ENCODE measurements at places on chromosomes 5 and 9. TPM values are rescaled to one million over a fixed set of nuclear protein-coding genes. Genes with fewer than 3 reads are reported as not detected.

- H3K36me3 ChIP-seq: no peaks in the 10 kb centered on the region
- no peaks in the 10 kb centered on the region for H3K27me3 ChIP-seq
- peak; percentile 16 for DNase-seq
- no peak overlapping the region for H3K4me3 ChIP-seq
Observed at GRCh38 chr5:126414874-126415502, 8.2 kb upstream of the GRAMD2B start.

DNA sequence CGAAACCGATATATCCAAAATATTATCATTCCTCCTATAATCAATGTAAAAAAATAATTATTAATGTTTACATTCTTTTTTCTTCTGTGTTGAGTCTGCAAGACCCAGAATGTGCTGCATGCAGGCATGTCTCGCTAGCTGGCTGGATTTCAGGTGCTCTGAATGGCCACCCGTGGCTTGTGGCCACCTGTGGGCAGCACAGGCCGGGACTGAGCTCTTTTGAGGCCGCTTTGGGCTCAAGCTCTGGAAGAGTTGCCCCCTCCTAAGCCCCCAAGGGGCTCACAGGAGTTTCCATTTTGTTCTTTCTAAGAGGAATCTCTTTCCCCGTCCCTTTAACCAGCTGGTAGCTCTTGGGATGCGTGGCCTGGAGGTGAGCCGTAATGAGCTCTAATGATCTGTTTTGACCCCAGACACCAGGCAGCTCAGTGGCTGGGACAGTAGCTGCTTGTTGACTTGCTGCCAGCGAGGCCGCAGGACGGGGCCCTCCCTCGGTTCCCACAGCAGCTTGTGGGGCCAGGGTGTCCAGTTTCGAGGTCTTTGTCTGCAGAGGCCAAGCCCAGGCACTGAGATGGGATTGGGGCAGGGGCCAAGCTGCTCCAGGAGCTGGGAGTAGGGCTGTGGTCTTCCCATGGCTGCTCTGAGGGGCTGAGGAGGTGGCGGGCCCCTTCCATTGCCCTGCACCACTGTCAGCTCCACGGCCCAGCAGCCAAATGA, 20.8 kb downstream of the ASS1 start:
- H3K4me3 ChIP-seq: no peak overlapping the region
- no peak overlapping the region for H3K27ac ChIP-seq
- no peaks in the 10 kb centered on the region for H3K4me1 ChIP-seq
- no peak for DNase-seq
- no peaks in the 10 kb centered on the region for H3K36me3 ChIP-seq

The PTPRD gene
- 77.6 TPM for total RNA-seq

- DNase-seq: no peak
- no peaks in the 10 kb centered on the region for H3K36me3 ChIP-seq
- H3K27ac ChIP-seq: no peak overlapping the region
Observed at GRCh38 chr5:153957205-153957604, 81.5 kb downstream of the FAM114A2 start.

GRCh38 chr5:77230727-77231470, 20.4 kb downstream of the PDE8B start:
- no peaks in the 10 kb centered on the region for H3K4me1 ChIP-seq
- no peak overlapping the region for H3K4me3 ChIP-seq
- no peaks in the 10 kb centered on the region for H3K36me3 ChIP-seq
- H3K27ac ChIP-seq: no peak overlapping the region
- no peaks in the 10 kb centered on the region for H3K27me3 ChIP-seq
- no peak for DNase-seq

DNA sequence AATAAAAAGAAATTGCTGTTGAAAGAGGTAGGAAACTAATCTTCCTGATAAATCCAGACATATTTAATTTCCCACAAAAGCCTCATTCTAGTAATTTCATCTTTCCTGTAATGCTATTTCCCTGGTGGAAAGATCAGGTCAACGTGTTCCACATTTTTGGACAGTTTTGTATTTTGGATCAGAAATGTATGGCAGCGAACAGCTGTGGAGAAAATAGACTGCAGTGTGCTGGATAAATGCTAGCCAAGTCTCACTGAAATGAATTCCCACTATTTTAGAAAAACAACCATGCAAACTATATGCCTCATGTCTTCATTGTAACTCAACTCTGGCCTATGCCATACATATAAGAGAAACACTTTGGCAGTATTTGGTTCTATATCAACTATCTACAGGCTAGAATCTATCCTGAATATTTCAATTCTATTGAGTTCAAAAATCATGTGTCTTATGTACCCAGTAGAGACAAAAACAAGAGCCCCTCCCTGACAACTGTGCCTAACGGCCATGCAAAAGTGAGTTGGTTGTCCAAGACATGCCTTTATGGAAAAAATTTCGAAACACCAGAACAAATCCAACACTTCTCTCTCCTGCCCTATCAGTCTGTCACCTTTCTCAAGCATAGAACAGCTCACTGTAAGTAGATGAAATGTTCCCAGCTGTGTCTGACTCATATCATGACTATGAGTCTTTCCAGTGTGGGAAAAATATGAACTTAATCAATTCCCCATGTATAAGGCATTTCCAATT, 191.3 kb upstream of the NREP start:
- H3K4me1 ChIP-seq: no peaks in the 10 kb centered on the region
- no peaks in the 10 kb centered on the region for H3K36me3 ChIP-seq
- DNase-seq: no peak
- no peak overlapping the region for H3K27ac ChIP-seq
- H3K4me3 ChIP-seq: no peak overlapping the region

DNA sequence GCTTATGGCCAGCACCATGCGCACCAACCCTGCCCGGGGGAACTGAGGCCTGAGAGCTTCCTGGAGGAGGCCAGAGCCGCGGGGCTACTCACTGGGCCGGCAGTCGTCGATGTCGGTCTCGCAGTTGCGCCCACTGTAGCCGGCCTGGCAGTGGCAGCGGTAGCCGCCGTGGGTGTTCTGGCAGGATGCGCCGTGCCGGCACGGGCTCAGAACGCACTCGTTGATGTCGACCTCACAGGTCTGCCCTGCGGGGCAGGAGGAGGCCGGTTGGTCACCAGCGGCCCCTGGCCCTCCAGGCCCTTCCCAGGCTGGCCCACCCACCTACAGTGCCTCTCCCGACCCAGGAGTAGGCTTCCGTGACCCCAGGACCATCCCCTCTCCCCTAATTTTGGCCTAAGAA, 27.7 kb upstream of the SEC16A start:
- no peak for DNase-seq
- H3K36me3 ChIP-seq: no peaks in the 10 kb centered on the region
- no peaks in the 10 kb centered on the region for H3K27me3 ChIP-seq
- H3K4me3 ChIP-seq: no peak overlapping the region
- H3K4me1 ChIP-seq: no peaks in the 10 kb centered on the region

DNA sequence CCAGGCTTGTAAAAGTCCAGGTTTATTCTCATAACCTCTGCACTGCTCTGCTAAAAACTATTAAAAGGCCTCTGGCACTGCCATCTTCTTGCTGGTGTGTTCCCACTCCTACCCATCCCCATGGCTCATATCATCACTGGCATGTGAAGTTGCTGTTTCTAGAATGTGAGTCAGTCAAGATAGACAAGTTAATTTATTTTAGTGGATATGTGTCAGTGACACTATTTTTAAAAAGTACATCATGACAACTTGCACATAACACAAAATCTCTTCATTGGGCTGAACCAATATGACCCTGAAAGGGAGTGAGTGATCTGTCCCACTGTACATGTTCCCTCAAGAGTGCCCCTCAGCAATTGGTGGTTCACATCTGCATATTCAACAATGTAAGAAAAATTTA, 299.7 kb downstream of the NFIB start:
- H3K27me3 ChIP-seq: no peaks in the 10 kb centered on the region
- no peaks in the 10 kb centered on the region for H3K36me3 ChIP-seq
- no peak overlapping the region for H3K4me3 ChIP-seq
- H3K27ac ChIP-seq: no peak overlapping the region
- no peak for DNase-seq
- H3K4me1 ChIP-seq: no peaks in the 10 kb centered on the region

DNA sequence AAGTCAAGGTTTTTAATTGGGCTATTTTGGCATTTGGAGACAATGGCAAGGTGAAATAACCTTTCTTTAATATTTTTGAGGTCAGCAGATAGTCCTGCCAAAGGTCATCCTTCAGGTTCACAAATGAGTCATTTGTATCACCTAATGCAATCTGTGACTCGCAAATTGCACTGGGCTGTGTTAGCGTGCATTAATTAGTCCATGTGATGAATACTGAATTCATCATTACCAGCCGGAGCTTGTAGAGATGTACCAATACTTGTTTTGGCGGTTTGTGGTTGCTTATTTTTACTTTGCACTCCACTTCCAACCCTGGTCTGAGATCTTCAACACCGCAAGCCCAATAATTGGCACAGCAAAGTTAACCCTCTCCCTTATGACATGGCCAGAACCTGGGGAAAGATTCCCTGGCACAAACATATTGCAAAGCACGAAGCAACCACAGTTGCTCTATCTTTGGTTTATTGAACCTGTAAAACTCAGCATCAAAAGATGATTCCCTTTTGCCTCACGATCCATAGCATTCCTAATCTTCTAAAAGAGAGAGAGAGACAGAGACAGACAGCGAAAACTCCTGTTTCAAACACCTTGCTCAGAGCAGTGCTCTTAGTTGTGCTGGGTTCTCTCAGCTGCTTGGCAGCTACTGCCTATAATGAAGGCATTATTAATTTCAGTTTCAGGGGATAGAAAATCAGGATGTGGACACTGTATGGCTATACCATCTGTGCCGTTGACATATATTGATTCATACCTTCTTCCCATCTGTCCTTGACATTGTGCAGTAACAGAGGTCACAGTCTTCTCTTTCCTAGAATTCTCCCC, 178.1 kb downstream of the EBF1 start:
- DNase-seq: no peak
- no peak overlapping the region for H3K4me3 ChIP-seq
- no peaks in the 10 kb centered on the region for H3K36me3 ChIP-seq
- H3K4me1 ChIP-seq: no peaks in the 10 kb centered on the region
- peaks cover 23% of the 10 kb centered on the region for H3K27me3 ChIP-seq

The C9 gene
- total RNA-seq: 0.47 TPM

- H3K27ac ChIP-seq: no peak overlapping the region
- H3K27me3 ChIP-seq: no peaks in the 10 kb centered on the region
- no peak for DNase-seq
- no peak overlapping the region for H3K4me3 ChIP-seq
Observed at GRCh38 chr9:132221941-132222340, 60.1 kb downstream of the NTNG2 start.

GRCh38 chr5:123617561-123617960, 105.6 kb downstream of the CSNK1G3 start:
- H3K4me3 ChIP-seq: no peak overlapping the region
- DNase-seq: no peak
- H3K36me3 ChIP-seq: no peaks in the 10 kb centered on the region
- H3K27ac ChIP-seq: no peak overlapping the region
- H3K4me1 ChIP-seq: no peaks in the 10 kb centered on the region
- no peaks in the 10 kb centered on the region for H3K27me3 ChIP-seq

The AQP7 gene
- 8.5 TPM for total RNA-seq

The PCDHB6 gene
- 1.1 TPM for total RNA-seq

The ENTR1 gene
- 50.1 TPM for total RNA-seq

The NRARP gene
- 5.3 TPM for total RNA-seq

DNA sequence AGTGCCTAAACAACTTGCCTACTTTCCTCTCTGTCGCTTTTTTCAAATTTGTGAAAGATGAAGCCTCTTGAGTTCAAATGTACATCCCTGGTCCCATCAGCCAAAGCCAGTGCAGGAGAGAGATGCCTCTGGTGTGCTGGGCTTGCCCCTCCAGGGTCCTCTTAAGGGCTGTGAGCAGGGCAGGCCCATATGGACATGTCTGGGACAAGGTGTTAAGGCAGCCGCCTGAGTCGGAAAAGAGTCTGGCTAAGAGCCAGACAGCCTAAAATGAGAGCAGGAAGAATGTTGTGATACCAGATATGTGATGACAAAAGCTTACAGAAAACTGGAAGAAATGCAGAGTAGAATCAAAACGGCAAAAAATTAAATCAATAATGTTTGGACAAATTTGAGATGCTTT, 72.5 kb downstream of the APTX start:
- H3K36me3 ChIP-seq: no peaks in the 10 kb centered on the region
- no peaks in the 10 kb centered on the region for H3K4me1 ChIP-seq

The KLHL3 gene
- total RNA-seq: 5.3 TPM

DNA sequence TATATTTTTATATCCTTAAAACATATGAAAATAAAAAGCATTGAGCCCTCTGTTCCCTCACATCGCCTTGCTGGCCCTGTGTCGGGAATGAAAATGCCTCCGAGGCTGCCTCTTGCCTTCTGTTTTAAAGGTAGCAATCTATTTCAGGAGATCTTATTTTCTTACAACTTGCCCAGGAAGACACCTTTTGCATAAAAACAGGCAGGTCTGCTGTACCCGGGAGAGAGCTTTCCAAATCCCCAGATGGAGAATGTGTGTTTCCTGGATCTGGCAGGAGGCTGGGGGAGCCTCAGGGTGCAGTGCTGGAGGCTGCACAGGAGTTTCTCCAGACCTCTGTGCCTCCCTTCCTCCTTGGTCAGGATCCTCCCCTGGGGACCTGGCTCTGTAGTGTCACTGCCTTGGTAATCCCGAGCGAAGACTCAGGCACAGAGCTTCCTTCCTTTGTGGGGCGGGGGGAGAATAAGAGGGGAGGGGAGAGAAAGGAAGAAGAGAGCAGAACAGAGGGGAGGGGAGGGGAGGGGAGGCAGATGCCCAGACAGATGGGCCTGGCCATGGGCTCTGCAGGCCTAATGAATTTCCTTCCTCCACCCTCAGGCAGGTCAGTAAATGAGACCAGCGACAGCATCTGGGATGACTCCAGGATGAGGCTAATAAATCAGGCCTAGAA, 104.0 kb upstream of the BOD1 start:
- no peaks in the 10 kb centered on the region for H3K36me3 ChIP-seq
- H3K4me3 ChIP-seq: no peak overlapping the region
- no peak for DNase-seq
- H3K27me3 ChIP-seq: no peaks in the 10 kb centered on the region
- no peaks in the 10 kb centered on the region for H3K4me1 ChIP-seq

GRCh38 chr5:172145870-172146747, 41.9 kb downstream of the STK10 start:
- H3K4me3 ChIP-seq: no peak overlapping the region
- H3K4me1 ChIP-seq: peaks cover 29% of the 10 kb centered on the region
- DNase-seq: no peak
- H3K27ac ChIP-seq: peak overlapping the region; percentile 37
- no peaks in the 10 kb centered on the region for H3K36me3 ChIP-seq

GRCh38 chr5:31996909-31997308, 177.2 kb downstream of the GOLPH3 start:
- H3K27ac ChIP-seq: no peak overlapping the region
- no peak overlapping the region for H3K4me3 ChIP-seq
- no peak for DNase-seq
- no peaks in the 10 kb centered on the region for H3K27me3 ChIP-seq
- H3K4me1 ChIP-seq: no peaks in the 10 kb centered on the region
- no peaks in the 10 kb centered on the region for H3K36me3 ChIP-seq

DNA sequence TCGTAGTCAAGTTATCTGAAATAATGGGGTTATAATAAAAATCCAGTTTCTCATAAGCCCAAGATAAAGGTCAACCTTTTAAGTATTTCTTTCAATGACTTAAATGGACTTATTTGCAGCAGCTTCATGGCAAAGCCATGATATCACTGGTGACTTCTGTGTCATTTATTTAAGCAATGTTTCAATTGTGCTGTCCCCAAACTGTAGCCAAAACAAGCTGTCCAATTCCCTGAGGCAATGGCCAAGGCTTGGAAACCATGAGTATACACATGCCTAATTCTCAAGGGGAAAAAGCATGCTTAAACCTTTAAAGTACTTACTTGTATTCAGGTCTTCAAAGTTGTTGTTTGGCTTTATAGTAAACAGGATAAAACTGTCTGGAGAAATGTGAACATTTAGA, 376.4 kb upstream of the TNC start:
- peak overlapping the region; percentile 8 for H3K27ac ChIP-seq
- no peaks in the 10 kb centered on the region for H3K36me3 ChIP-seq
- H3K4me1 ChIP-seq: peaks cover 14% of the 10 kb centered on the region
- no peaks in the 10 kb centered on the region for H3K27me3 ChIP-seq
- H3K4me3 ChIP-seq: no peak overlapping the region

The CD72 gene
- total RNA-seq: 2.0 TPM
